ENCODE measurements at places on chromosomes 13 and 19.

DNA sequence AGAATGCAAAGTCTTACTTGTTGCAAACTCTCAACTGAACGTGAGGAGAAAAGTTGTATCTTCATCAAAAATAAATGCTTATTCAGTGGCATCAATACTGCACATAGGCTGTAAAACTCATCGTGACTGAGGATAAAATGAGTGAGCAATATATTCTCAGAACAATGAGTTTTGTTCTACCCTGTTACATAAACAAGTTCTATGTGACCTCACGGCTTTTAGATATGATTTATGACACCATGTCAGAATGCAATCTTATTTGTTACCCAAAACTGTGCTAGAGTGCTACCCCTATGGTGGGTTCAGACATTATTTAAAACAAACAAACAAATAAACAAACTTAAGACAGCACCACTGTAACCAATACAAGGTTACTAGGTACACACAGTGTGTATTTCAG, 55.4 kb downstream of the FOXO1 start:
- DNase-seq = no peak

GRCh38 chr19:18933297-18933696, 7.7 kb downstream of the HOMER3 start:
- DNase-seq = no peak

DNA sequence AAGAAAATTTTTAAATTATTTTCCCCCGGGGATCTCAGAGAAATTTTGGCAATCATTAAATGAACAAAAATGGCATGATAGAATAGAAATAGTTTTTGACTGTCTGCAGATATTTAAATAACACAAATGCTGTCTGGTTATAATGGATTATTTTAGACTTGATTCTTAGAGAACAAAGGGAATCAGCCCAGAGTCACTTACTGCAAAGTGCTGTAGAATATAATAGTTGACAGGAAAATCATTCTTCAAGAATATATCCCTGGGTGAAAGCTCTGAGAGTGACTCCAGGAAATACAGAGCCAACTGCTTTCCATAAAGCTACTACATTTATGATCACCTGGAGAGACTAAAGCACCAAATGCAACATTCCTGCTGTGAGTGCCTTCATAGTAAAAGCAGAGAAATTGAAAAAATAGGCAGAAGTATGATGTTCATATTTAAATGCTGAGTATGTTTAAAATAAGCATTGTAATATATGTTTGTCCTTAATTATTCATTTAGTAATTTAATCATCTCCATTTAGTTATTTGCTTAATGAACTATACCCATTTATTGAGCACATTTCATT, 1765.8 kb downstream of the SLITRK1 start:
- DNase-seq = no peak

DNA sequence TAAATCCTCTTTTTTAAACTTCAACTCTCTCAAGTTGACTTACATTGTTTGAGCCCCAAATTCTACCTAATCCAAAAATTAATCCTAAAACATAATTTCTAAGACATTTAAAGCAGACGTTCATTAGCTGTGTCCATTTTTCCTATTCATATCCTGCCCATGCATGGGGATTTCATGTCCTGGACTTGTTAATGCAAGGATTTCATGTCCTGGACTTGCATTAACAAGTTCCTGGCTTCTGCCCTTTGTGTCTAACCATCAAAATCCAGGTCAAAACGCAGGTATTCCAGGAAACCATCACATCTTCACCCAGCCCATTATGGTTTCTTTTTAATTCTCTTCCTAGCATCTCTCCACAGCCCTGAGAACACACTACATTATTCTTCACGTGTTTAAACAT, 454.9 kb downstream of the KLF5 start:
- no peak for DNase-seq

- DNase-seq = no peak
Measured at GRCh38 chr13:44241638-44242037, 132.0 kb upstream of the SERP2 start.

DNA sequence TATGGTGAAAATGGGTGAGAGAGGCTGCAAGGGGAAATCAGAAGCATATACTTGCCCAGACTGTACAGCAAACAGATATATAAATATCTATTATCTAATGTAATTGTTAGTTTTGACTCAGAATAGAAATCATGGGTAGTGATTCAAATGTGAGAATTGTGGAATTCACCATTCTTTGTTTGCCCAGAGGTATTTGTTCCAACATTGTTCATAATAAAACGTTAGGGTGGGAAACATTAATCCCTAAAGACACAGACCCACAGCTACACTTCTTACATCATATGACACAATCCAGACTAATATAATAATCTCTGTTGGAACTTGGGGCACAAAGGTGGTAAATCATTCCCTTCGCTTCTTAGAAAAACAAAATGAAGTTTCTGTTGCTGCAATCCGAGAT, 646.5 kb upstream of the SLITRK6 start:
- DNase-seq = no peak

DNA sequence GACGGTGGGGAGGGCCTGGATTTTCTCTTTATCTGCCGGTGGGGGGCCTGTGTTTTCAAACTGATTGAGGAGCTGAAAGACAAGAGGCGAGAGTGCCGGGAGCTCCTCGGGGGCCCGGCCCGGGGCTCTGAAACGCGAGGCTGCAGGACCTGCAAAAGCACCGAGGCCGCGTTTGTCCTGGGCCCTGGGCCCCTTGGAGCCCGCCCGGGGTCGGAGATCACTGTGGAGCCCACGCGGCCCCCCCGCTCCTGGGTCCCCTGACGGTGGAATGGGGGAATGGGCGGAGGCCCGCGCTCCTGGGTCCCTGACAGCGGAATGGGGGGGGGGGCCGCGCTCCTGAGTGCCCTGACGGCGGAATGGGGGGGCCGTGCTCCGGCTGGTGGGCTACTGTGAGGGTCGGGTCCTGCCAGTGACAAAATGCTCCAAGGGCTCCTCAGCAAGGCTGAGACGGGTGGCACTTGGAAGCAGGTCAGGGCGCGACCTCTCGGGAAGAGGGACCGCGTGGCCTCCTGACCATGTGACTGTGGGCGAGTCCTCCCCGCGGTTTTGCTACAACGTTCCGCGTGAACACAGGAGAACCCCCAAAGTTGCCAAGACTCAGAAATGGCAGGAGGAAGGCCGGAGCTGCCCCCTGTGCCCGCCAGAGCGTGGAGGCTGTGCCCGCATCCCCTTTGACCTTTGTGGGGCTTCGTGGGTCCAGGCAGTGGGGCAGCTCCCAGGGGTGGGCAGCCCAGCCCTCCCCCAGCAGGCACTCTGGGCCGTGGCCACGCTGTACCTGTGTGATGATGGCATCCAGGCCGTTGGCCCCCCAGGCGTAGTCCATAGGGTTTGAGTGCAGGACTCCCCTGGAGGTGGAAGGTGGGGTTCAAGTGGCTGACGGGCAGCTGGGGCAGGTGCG, 9.5 kb downstream of the FGF22 start:
- no peak for DNase-seq

GRCh38 chr13:35630551-35631275, 154.2 kb upstream of the MAB21L1 start:
- DNase-seq = no peak

DNA sequence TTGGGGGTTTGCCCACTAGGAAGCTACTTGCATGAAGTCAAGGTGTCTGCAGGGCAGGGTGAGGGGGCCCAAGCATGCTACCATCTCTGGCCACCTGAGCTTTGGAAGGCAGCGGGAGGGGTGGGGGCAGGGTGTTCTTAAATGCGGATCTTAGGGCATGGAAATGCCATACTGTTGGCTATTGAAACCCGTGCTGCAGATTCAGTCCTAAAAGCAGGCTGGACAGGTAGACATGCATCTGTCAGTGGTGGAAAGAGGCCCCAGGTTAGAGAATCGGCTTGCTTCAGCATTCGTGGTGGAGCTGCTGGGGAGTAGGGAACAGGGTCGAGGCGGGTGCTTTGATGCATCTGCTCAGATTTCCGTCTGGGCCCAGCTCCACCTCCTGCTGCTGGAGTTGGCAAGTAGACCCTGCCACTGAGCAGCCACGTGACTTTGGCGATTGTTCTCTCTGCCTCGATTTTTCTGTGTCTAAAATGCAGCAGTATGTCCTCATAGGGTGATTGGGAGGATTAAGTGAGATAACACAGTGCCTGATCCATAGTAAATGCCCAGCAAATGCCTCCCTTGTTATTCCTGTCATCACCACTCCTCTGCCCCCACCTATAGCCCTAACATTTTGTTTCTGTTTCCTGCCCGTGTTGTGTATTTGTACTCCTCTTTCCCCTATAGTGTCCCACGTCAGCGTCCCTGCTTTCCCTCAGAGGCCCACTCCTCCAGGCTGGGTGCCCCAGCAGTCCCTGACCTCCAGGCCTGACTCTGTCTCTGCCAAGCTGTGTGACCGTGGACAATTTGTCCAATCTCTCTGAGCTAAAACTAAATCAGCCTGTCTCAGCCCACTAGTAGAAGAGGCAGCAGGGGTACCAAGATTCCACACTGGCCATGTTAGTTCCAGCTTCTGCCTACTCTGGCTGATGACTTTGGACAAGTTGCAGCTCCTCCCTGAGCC, 5.8 kb downstream of the PPP1R37 start:
- no peak for DNase-seq

DNA sequence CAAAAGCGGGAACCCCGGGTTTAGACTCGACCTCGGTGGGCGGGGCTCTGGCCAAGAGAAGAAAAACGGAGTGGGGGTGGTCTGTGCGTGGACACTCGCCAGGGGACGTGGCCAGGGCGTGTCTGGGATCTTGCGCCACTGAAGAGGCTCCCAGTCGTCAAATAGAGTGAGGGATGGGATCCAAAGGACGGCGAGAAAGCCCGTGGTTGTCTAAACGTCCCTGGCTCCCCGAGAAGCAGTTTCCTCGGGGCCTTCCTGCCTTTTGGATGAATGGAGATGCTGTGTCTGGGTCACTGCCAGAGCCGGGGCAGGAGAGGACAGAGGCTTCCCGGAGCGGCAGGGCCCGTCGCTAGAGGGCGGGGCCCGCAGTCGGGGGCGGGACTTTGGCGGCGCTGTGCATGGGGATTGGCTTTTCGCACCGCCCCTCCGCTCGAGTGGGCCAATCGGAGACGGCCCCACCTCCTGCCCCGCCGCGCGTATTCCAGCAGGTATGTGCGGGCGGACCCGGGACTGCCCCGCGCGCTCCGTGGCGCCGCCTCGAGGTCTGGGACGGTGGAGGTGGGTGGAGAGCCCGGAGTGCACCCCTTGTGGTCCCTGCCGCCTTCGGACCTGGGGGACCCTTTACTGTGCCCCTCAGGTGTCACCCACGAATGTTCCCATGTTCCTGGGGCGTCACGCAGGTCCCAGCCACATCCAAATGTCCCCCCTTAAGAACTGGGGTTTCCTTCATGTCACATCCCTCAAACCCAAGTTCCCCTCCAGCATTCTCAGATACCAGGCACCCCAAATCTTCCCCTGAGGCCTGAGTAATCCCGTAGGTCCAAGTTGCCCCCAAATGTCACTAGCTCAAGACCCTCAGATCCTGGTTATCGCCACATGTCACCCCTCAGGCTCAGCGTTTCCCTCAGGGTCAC, 38.3 kb downstream of the ZSWIM4 start:
- peak; percentile 90 for DNase-seq

- DNase-seq = peak; percentile 62
Measured at GRCh38 chr13:27359199-27359821, 65.1 kb upstream of the GTF3A start.

- DNase-seq = no peak
Measured at GRCh38 chr19:54388802-54389139, 24.0 kb upstream of the LAIR1 start.

DNA sequence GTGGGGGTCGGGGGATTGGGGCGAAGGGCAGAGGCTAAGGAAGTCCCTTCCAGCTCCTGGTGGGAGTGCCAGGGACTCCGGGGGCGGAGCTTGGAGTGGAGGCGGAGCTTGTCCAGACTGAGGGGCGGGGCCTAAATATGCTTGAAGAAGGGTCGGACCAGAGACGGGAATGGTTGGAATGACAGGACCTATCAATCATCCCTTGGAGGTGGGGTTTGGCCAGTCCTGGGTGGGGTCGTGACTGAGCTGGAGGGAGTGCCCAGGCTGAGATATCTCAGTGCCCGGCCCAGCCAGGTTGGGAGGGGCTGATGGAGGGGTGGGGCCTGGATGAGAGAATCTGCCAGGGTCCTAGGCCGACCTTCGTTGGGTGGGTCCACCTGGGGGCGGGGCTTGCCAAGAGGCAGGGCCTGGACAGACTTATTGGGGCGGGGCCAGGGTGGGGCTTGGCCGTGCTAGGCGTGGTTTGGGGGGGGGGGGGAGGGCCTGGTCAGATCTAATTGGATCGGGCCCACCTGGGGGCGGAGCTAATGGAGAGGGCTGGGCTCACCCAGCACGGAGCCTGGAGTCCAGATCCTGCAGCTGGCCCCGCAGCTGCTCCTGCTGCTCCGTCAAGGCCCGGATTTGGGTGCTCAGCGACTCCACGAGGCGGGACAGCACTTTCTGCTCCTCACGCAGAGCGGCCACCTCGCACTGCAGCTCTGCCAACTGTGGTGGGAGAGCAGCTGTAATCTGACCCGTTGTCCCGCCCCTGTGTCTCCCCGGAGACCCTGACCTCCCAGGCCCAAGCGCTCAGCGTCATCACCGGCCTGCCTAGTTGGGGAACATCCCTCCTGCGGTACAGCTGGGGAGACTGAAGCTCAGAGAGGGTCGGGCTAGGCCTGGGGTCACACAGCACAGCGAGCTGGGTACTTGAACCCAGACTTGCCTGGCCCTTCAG, 2.6 kb upstream of the WIZ start:
- DNase-seq = no peak

DNA sequence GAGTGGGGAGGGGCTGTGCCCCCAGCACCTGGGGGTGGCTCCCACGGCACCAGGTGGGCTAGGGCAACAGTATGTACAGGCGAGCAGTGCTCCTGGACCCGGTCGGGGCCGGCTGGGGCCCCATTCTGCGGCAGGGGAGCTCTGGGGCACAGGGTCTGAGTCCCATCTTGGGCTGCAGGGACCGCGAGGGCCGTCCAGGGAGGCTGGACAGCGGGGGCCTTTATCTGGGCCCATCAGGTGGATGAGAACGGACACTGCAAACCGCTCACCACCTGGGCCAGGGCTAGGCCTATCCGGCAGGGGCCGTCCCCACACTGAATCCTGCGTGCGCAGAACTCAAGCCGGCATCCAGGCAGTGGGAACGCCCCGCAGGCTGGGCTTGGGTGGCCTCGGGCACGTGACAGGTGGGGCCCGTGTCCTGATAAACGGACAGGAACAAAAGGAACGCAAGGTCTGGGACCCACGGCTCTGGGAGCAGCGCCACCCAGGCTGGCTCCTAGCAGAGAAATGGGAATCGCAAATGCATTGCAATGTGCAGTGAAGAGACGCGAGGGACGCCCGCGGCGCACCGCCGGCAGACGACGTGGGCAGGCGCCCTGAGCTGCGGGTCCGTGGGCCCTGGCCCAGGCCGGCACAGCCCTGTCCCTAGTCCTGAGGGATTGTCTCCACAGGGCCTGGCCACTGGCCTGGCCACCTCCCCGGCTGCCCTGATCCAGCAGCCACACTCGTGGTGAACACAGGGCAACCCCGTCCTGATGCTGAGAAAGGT, 29.7 kb downstream of the BTBD2 start:
- no peak for DNase-seq

- DNase-seq = no peak
Measured at GRCh38 chr19:44529536-44529935, at the start of gene CEACAM20. Gene CEACAM20 (minus strand): TSS chr19:44529675. CDS start chr19:44529509, 166 bp downstream.

DNA sequence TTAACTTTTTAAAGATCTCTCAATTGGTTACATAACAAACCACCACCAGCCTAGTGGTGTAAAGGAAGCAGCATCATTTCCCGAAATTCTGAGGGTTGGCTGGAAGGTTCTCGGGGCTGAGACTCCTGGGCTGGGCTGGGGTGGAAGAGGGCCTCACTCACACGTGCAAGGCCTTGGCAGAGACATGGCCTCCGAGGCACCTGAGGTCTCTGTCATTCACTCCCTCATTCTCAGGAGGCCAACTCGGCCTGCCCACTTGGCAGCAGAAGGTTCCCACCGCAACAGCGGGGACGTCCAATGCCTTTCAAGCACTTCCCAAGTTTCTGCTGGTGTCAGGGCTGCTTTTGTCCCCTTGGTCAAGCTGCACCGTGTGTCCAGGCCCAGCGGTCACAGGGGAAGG, 18.6 kb upstream of the RASA3 start:
- DNase-seq = no peak

All from CD4-positive, CD25-positive, alpha-beta regulatory T cell (primary cell).